ENCODE measurements at places on chromosomes 6 and 20.
A peak's percentile ranks its signal among the peaks of the same experiment; 100 is the strongest.

DNA sequence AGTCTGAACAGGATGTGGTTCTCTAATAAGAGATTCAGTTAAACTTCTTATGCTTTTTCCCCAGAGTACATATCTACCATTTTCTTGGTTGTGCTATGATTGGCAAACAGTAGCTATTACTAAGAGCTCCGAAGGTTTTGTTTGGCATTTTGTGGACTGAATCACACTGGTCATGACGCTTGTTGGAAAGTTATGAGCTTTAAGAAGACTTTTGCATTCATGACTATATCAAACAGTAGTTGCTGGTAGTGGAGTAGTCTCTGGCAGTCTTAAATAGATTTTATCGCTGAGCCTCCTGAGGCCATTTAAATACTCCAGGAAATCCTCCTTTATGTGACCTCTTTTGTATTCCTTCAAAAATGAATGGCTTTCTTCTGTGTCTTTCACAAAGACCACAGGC, 40.8 kb downstream of the CCDC170 start:
- DNase-seq, result no peak

GRCh38 chr6:128172081-128172480, 271.2 kb upstream of the THEMIS start:
- no peak for DNase-seq

GRCh38 chr20:63771046-63771707, 31.6 kb downstream of the SLC2A4RG start:
- no peak for DNase-seq

GRCh38 chr20:59456342-59457279, 147.7 kb upstream of the PHACTR3 start:
- no peak for DNase-seq

DNA sequence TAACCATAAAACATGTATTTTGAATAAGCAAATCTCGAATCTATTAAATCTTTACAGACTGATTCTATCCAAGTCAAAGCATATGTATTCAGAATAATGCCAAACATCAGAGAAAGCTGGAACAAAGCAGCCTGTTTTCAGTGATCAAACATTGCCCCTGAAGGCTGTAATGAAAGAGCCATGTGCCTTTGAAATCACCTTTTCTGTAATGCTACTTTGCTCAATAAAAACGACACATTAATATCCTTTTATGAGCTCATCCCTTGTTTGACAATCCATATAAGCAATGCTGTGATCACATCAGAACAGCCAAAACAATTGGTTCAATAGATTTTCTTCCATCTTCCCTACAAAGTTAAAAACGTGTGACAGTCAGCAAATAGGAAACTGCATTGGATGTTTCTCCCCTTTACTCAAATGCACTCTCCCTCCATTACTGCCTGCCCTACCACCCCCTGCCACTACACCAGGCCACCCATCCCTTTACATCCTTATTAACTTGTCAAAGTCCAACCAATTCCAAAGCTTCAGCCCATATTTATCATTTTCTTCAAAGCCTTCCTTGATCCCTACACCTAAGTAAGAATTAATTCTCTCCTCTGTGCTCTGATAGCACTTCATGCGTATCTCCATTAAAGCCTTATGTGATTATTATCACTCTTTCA, 42.0 kb downstream of the THEMIS start:
- DNase-seq, result no peak

DNA sequence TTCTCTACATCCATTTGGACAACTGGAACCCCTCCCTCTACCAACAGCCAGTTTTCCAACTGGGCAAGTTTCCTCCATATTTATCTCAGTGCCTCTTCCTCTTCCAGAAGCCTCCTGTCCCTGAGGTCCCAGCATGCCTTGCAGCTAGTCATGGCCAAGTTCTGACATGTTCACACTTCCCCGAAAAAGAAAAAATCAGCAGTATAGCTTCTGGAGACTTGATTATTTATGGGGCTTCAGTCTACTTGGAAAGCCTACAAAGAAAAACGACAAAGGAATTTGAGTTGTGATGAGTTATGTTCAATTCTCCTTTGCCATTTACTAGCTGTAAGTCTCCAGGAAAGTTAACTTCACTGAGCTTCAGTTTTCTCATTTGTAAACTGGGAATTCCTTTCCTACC, 406.5 kb downstream of the MAFB start:
- DNase-seq, result no peak

- DNase-seq, result no peak
These were observed 434.0 kb upstream of the JARID2 start for GRCh38 chr6:14811775-14812428.

DNA sequence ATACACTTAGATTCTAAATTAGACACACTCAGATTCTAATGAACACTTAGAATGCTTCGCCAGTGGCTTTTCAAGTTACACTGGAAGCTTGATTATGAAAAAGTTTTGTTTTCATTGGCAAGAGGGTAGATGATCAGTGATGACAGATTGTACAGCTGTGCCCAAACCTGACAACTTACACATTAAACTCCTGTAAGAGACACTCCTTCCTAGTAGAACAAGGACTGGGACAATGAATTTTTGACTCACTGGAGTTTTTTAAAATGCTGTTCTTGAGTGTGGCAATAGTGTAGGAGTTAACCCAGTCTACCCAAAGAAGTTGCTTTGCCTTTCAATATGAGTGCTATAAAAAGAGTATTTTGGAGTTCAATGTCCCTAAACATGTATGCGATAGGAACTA, 140.8 kb downstream of the SLC16A10 start:
- DNase-seq, result no peak

GRCh38 chr6:36838896-36839748, at the start of gene CPNE5:
Gene CPNE5, minus strand, starts transcription at chr6:36839444. Its CDS starts 67 bp downstream, at chr6:36839377.
- DNase-seq, result no peak

DNA sequence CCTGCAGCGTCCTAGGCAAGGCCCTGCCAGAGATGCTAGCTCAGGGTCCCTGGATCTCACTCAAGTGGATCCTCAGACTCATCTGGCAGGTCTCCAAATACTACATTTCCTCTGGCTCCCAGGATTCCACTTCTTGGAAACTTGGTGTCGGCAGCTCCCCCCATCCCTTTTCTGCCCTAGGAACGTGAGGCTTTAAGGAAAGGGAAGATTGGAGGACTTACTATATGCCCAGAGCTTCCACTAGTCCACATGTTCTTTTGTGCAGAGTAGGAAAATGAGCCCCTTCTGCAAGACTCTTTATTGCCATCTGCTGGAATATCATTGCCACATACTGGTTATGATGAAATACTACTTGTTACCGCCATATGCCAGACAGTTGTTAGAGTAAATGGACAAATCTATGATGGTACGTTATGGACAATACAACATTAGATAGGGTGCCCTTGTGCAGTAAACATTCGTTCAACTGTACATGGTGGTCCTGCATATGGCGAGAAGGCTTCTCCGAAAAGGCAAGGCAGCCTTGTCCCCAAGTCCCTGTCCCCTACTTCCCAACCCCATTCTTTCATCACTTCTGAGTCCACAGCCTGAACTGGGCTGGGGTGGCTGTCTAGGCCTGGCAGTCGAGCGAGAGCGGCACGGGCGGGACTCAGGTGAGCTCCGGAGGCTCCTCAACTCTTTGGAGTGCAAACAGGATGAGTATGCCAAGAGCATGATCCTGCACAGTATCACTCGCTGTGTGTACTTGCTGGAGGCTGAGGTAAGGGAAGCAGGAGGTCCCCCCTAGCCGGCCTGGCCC, 780 bp downstream of the ARMC12 start:
- no peak for DNase-seq

DNA sequence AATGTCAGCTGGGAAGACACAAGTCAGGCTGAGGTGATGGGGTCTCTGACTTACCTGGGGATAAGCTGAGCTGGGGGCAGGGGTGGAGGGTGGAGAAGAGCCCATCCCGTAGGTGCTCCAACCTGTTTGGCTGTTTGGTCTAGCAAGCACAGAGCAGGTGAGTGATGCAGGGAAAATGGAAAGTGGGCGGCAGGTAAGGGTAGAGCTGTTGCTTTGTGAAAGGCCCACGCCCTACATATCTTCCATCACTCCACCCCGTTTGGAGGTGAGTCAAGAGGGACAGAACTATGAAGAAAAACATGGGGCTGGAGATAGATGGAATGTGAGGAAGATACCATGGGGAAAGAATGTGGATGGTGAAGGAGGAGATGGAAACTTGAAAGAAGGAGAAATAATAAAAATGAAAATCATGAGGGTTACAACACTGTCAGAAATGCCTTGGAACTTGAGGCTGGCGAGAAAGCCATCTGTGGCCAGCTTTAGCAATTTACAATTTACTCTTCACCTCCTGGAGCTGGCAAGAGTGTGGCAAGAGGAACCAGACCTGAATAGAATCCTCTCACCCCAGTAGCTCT, 1.3 kb downstream of the LY6G6C start:
- no peak for DNase-seq

DNA sequence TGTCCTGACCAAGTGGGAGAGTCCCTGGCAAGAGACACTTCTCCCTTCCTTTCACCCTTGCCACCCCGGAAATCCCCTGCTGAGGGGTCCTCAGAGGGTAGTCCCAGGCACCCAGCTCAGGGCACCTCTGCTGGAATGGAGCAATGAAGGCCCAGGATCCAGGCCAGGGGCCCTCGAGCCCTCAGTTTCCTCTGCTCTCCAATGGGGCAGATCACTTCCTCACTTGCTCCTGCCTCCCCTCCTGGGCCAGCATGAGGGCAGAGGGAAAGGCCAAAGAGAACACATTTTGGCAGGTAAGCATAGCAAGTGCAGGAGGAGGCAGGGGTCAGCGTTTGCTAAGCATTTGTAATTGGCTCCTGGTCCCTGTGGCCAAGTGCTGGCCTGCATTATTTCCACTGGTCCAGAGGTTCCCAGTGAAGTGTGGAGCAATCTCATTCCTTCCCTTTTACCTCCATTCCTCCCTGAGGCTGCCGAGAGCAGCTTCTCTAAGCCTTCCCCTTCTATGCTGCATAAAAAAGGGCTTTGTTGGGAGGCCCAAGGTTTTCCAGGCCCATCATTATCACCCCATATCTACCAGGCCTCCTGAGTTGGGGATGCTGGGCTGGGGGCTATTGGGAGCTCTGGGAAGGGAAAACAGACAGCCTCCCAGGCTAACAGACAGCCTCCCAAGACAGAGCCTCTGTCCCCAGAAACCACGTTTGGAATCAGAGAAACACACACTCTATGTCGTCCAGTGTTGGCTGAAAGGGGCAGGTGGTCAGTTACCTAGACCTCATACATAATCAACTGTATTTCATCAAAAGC, 28.8 kb upstream of the VEGFA start:
- no peak for DNase-seq

- no peak for DNase-seq
These were observed 44.6 kb upstream of the SH3BGRL2 start for GRCh38 chr6:79586548-79586947.

DNA sequence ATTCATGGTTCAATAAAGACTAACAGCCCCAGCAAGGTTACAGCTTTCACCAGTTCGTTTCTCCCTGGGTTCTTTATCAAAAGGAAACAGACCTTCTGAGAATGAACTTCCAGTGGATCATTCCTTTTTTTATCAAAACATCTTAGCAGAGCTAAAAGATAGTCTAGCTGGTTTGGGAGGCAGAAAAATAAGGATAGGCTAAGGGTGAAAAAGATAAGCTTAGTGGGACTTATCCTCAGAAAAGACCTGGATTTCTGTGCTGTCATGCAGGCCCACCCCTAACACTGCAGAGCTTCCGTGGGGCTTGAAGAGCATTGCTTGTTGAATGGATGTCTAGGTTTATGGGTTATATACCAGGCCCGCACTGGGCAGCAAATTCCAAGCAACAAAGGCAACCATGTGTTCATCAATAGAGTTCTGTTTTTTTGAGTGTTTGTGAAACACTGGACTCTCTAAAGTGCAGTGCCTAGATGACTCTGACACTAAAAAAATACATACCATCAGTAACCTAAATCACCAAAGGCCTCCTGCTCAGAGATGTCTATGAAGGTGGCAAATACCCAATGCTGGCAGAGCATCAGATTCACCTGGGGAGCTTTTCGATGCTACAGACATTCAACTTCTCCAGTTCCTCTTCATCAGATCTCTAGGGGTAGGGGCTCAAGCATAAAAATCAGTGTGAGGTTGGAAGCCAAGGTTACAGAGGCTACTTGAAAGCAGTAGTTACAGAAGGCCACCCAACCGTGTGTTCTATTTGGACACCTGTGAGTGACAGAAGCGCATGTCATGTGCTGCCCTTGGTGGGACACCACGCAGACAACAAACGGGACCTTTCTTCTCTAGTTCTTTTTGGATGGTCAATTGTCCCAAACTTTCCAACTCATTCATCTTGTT, 53.0 kb downstream of the TNFAIP3 start:
- peak; percentile 17 for DNase-seq

GRCh38 chr6:7543789-7544424, 2.4 kb downstream of the DSP start:
- peak; percentile 12 for DNase-seq

DNA sequence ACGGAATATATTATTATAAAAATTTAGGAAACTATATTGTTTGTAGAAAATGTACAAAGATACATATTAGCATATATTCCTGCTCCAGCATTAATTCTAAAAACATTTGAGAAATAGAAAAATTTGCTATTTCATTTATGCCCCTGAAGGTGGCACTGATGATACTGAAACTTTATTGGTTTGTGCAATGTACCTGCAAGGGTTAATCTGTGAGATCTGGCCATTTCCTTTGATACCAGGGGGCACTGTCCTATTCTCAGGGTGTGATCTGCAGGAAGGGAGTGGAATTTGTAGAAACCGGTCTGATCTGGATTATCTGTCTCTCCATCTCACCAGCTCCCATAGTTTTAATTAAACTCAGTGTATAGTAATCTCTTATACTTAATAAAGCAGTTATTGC, 625.1 kb upstream of the IMPG1 start:
- DNase-seq, result no peak

- no peak for DNase-seq
These were observed 97.2 kb downstream of the SSR1 start for GRCh38 chr6:7215798-7216231.

- peak; percentile 2 for DNase-seq
These were observed 81.1 kb downstream of the STXBP5 start for GRCh38 chr6:147285087-147285855.

- DNase-seq, result no peak
These were observed 244.4 kb downstream of the SLC24A3 start for GRCh38 chr20:19456595-19457395.

DNA sequence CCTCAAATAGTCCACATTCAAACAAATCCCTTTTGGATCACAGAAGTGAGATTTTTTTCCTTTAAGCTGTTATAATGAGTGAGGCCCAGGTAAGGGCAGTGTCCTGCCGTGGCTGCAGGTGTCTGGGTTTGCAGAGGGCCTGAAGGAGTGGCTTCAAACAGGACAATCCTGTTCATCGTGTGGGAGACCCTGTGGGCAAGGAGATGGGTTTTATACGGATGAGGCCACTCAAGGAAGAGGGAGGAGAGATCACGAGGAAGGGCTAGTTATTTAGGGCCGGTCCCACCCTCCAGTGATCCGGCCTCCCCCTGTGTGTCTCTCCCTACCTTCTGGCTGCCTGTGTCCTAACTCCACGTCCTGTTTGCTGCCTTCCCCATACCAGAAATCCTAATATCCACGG, 33.8 kb downstream of the PPP1R14C start:
- DNase-seq, result no peak

- DNase-seq, result no peak
These were observed 164.8 kb upstream of the AKAP12 start for GRCh38 chr6:151075005-151075404.

- DNase-seq, result no peak
These were observed 17.5 kb upstream of the SDCBP2 start for GRCh38 chr20:1346315-1346969.

GRCh38 chr6:41680182-41680965, 42.1 kb downstream of the MDFI start:
- no peak for DNase-seq

All from hematopoietic multipotent progenitor cell (in vitro differentiated cells).